Retinal pigment epithelial cell (primary cell): ENCODE measurements at places on chromosomes 16 and 17.

- DNase-seq = no peak
These were observed 124.1 kb downstream of the PRKCA start for GRCh38 chr17:66426397-66427033.

GRCh38 chr17:20823905-20824304, 218.9 kb downstream of the USP22 start:
- DNase-seq = no peak

GRCh38 chr16:84138824-84139627, 6.0 kb downstream of the HSDL1 start:
- no peak for DNase-seq

DNA sequence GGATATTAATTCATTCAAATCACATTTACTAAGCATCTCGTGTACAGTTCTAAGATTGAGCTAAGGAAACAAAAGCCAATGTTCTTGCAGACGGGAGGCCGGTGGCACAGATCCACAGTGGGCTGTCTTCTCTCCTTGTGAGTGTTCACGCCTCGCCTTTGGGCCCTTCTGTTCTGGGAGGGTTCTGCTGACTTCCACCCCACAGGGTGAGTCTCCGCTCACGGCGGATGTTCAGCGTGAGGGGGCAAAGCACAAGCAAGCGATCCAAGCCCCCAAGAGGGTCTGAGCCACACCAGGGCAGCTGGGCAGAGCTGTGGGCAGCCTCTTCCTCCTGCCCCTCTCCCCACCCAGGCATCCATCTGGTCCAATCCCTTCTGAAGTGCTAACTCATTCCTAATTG, 84.3 kb upstream of the DOC2B start:
- no peak for DNase-seq

DNA sequence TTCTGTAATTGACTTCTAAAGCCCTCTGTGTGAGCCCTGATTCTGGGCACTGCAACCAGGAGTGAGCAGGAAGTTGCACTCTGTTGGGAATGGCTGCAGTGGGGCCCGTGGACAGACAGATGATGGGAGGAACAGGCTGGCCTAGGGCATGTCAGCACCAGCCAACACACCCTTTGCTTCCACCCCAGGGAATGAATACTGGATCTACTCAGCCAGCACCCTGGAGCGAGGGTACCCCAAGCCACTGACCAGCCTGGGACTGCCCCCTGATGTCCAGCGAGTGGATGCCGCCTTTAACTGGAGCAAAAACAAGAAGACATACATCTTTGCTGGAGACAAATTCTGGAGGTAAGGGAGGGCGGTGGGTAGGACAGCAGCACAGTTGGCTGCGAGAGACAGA, 10.8 kb upstream of the LPCAT2 start:
- no peak for DNase-seq

DNA sequence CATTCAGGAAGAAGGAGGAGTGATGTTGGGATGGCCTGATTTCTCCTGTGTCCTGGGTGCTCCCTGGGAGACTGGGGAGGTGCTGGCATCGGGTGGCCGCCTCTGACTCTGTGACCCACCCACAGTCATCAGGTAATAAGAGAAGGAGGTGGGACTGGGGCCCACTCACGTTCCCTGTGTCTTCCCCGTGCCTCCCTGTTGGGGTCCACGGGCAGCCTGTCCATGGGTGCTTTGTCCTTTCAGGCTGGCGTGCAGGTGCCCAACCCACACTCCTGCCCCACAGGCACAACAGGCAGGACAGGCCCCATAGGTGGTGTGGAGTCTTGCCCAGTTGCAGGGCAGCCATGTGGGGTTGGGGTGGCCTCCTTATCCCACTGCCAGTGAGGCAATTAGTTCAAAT, 4.0 kb downstream of the DEF8 start:
- DNase-seq = no peak

DNA sequence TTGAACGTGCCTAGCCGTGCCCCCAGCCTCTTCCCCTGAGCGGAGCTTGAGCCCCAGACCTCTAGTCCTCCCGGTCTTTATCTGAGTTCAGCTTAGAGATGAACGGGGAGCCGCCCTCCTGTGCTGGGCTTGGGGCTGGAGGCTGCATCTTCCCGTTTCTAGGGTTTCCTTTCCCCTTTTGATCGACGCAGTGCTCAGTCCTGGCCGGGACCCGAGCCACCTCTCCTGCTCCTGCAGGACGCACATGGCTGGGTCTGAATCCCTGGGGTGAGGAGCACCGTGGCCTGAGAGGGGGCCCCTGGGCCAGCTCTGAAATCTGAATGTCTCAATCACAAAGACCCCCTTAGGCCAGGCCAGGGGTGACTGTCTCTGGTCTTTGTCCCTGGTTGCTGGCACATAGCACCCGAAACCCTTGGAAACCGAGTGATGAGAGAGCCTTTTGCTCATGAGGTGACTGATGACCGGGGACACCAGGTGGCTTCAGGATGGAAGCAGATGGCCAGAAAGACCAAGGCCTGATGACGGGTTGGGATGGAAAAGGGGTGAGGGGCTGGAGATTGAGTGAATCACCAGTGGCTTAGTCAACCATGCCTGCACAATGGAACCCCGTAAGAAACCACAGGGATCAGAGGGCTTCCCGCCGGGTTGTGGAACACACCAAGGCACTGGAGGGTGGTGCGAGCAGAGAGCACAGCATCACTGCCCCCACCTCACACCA, 724 bp downstream of the GAA start:
- no peak for DNase-seq

DNA sequence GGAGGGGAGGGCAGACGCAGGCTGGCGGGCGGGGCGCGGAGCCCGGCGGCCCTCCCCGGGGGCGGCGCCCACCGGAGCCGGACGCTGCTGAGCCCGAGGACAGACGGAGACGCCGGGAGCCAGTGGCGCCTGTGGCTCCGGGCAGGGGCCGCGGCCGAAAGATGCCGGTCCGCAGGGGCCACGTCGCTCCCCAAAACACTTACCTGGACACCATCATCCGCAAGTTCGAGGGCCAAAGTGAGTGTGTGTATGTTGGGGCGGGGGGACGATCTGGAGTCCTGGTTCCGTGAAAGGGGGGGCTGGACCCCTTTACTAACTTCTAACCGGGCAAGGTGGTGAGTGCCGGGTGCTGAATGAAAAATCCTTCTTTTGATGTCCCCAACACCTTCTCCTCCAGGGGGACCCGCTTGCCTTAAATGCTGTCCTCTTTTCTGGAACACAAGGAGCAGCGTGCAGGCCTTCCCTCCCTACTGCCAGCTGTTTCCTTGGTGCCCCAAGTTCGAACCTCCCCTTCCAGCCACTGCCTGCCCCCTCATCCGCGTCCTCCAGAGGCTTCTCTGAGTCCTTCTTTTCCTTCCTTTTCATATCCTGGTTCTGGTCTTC, at the start of gene KCNH6:
Gene KCNH6 (plus strand): TSS at position 106 of the 603 bp plus-strand sequence. CDS start 56 bp downstream, at position 162.
- DNase-seq = no peak

DNA sequence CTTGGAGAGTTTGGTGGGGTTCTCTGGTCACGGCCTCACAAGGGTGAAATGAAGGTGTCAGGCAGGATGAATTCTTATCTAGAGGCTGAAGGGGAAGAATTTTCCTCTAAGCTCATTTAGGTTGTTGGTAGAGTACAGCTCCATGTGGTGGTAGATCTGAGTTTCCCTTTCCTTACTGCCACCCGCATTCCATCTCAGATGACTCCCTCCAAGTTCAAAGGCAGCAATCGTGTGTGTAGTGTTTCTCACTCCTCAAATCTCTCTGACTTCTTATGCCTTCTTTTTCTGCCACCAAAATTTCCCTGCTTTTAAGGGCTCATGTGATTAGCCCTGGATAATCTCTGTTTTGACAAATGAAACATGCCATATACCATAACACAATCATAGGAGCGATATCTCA, 135.5 kb upstream of the MYOCD start:
- no peak for DNase-seq

DNA sequence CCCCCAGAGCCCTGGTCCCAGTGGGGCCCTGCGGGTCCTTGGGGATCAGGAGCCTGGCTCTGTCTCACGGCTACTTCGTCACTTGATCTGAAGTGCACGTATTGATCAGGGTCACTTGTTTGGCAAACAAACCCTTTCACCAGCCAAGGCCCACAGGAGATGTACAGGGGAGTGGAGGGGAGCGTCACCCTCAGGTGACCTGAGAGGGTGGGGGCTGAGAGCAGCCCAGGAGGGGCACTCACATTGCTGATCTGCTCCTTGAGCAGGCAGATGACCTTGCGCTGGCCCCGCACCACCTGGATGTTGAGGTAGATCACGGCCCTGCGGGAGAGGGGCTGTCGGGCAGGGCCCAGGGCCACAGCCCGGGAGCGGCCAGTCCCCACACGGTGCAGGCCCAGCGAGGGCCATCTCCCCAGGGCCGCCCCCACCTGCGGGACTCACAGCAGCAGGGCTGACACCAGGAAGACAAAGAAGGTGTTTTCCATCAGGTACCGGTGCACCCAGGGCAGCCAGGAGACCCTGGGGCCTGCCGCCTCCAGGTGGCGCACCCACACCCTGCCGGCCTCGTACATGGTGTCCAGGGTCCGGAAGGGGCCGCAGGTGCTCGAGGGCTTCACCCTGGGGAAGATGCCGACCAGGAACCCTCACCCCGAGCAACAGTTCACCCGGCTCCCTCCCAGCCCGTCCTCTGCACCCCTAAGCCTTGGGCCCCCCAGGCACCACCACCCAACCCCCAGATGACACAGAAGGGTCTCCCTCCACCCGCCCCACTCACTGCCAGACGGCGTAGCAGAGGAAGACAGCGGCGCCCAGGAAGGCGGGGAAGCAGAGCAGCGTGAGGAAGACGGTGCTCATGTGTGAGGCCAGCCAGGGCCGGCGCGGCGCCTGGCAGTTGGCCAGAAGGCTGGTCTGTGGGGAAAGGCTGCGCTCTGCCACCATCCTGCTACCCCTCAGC, 11.3 kb downstream of the TMC6 start:
- no peak for DNase-seq

DNA sequence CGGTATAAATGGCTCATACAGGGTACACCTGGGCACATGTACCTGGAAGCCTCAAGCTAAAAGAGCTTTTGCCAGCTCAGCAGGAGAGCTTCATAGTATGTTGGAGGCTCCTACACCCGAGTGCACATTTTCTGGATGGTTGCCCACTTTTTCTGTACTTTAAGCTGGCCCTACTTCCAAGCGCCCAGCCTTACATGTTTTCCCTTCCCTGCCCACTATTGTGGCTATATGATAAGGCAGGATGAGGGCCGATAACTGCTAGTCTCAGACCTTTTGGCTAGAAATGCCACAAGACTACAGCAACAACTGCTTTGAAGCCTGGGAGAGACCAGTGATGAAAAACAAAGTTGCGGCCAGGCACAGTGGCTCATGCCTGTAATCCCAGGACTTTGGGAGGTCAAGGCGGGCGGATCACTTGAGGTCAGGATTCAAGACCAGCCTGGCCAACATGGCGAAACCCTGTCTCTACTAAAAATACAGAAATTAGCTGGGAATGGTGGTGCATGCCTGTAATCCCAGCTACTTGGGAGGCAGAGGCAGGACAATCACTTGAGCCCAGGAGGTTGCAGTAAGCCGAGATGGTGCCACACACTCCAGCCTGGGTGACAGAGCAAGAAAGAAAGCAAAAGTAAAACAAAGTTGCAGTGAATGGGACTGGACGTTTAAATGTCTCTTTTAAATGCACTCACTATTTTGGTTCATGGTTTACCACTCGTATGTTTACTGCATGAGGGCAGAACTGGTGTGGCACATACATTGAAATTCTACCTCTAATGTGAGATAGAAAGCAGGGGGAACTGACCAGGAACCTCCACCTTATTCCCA, 14.2 kb upstream of the MARCHF10 start:
- peak; percentile 58 for DNase-seq

DNA sequence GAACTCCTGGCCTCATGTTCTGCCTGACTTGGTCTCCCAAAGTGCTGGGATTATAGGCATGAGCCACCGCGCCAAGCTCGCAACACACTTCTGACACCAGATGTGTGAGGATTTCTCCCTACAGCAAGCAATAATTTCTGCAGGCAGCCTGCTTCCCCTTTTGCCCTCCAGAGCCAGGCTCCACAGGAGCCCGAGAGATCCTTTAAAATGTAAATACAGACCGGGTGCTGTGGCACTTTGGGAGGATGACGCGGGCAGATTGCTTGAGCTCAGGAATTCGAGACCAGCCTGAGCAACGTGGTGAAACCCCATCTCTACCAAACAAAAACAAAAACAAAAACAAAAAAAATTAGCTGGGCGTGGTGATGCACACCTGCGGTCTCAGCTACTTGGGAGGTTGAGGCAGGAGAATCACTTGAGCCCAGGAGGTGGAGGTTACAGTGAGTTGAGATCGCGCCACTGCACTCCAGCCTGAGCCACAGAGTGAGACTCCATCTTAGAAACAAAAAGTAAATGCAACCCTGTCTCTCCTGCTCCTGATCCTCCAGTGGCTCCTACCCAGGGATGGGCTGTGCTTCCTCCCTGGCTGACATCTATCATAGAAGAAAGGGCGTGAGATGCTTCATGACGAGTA, 14.7 kb downstream of the C16orf96 start:
- no peak for DNase-seq

DNA sequence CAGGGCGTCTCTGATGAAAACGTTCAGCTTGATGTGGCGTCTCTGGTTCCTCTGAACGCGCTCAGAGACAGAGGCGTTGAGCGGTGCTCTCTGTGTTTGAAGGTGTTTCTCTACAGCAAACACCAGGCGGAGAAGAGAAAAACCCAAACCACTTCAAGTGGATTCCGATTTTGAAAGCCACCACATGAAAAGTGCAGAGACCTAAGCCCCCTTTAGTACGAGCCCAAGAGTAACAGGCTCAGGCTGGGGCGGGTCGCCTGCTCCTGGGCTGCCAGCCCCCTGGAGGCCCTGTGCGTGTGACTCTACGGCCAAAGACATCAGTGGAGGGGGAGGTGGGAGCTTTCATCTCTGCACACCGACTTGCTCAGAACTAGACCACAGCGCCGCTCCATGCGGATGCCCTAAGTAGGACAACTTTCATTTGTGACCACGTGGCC, 328.4 kb downstream of the MAF start:
- no peak for DNase-seq

GRCh38 chr17:51133365-51133764, 12.7 kb upstream of the SPAG9 start:
- DNase-seq = no peak

DNA sequence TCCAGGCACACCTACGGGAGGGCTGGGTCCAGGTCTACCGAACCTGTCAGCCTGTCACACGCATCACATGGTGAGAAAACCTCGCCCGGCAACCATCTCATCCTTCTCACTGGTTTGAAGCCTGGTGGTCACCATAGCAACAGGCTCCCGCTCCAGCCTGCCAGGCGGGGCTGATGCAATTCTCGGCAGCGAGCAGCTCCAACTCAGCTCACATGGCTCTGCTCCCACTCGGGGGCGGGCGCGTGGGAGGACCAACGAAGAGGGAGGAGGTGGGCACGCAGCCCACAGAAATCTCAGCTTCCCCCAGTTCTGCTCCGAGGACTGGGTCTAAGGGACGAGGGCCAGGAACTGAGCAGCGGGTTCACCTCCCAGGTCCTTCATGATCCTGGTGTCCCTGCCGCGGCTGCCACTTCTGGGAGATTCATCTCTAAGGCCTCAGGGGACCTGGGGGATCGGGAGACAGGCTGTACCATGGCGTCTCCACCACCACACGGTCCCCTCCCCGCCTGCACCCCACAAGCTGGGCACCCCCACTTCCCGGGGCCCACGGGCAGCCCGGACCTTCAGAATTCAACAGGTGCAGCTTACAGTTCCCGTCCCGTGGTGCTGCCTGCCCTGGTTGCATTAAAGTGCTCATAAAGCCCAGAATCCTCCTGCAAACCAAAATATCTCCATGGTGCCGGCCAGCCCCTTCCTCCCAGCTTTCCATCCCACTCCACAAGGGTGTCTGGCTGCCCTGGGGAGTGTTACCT, 25.8 kb downstream of the ABR start:
- no peak for DNase-seq
